ENCODE measurements at places on chromosomes 12 and 14. TPM values are rescaled to one million over a fixed set of nuclear protein-coding genes. Genes with fewer than 3 reads are reported as not detected.

DNA sequence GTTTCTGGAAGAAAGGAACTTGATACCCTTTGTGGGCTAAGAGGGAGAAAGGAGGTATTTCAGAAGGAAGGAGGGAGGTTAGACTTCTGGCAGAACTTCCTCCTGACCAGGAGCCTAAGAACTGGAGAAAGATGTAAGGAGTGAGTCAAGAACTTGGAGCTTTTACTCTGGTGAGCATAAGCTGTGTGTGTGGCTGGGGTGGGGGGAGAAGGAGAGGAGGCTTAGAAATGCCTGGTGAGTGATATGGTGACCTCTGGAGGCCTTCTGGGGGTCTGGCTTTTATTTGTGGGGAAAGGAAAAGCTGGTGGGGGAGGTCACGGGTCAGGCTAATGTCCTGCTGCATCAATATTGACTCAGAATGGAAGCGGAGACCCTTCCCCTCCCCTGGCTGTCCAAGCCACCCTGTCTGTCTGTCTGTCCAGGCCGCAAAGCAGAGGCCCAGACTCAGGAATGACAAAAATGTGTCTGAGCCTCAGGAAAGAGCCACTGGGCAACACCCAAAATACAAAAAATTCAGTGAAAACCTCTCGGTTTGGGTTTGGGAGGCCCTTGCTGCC is 4.8 kb downstream of the LRP1 start:
- peak; percentile 76 for DNase-seq

GRCh38 chr12:85820101-85820500 is 16.1 kb downstream of the RASSF9 start:
- no peak for DNase-seq

DNA sequence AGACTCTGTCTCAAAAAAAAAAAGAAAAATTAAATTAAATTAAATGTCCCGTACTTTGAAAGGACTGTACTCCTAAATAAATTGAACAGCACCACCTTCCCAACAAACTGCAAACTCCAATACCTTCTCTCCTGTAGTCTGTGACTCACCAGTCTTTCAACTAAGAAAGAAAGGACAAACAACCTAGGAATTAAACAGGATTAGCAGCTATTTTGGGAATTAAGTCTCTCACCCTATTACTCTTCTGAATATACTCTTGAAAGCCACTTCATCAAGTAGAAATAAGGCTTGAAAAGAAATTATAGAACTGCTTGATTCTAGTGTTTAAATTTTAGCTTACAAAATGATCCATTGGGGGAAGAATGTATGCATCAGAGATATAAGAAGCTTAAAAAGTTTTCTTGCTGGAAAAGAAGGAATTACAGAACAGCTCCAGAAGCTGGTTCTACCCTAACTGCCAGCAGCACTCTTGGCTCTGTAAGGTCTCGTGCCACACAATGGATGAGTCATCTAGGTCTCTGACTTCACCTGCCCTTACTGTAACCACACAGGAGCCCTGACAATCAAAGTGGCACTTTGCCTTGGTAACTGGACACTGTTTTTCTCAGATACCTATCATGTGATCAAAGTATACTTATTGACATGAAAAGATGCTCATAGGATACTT is 57.0 kb upstream of the CERS5 start:
- no peak for DNase-seq

DNA sequence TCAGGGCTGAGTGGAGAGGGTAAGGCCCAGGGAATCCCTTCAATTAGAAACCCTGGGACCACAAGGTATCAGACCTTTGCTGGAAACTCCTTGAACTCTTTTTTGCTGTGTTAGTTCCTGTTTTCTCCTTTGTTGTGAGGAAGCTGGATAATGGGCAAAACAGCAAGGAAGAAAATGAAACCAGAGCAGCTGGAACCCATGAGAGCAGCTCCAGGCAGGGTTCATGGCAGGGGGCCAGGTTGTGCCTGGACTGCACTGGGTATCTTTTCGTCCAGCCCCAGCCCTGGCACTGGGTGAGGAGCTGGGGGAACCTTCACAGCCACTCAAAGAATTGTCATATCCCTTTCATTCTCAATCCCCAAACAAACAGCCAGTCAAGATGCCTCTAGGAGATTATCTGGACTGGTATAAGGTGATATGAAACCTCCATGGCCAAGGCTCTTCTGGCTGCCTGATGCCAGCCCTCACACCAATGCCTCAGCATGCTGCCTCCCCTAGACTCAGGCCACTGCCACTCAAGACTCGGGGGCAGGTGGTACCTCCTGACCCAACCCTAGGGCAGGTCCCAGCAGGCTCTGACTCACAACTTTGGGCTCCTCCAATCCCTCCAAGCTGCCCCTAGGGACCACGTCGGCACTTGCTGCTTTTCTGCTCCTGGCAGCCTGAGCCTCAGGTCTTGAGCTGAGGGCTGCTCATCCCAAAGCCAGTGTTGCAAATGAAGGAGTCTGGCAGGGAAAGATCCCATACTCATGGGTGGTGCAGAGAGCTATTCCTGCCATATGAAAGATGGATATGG is 16.5 kb downstream of the FAM186B start:
- DNase-seq: no peak

GRCh38 chr12:92624236-92624635 is 78.6 kb upstream of the PLEKHG7 start:
- DNase-seq: no peak

DNA sequence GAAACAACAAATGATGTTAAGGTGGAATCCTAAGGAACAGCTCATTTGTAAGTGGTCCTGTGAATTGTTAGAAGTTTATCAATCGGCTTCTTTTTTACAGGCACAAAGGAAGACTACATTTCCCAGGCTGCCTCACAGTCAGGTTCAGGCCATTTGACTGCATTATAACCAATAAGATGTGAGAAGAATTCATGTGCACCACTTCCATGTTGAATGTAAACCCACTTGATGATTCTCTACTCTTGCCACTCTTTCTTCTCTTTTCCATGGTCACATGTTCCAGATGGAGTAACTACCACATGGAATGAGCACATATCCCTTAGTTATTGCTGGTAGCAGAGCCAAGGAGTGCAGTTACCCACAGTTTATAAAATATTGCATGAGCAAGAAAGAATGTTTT is 67.1 kb upstream of the GZMB start:
- no peak for DNase-seq

- no peak for DNase-seq
These were observed 556 bp downstream of the GPRC5A start for GRCh38 chr12:12891881-12892355.

GRCh38 chr12:51901881-51902280 is 5.4 kb upstream of the ACVRL1 start:
- DNase-seq: peak; percentile 40

DNA sequence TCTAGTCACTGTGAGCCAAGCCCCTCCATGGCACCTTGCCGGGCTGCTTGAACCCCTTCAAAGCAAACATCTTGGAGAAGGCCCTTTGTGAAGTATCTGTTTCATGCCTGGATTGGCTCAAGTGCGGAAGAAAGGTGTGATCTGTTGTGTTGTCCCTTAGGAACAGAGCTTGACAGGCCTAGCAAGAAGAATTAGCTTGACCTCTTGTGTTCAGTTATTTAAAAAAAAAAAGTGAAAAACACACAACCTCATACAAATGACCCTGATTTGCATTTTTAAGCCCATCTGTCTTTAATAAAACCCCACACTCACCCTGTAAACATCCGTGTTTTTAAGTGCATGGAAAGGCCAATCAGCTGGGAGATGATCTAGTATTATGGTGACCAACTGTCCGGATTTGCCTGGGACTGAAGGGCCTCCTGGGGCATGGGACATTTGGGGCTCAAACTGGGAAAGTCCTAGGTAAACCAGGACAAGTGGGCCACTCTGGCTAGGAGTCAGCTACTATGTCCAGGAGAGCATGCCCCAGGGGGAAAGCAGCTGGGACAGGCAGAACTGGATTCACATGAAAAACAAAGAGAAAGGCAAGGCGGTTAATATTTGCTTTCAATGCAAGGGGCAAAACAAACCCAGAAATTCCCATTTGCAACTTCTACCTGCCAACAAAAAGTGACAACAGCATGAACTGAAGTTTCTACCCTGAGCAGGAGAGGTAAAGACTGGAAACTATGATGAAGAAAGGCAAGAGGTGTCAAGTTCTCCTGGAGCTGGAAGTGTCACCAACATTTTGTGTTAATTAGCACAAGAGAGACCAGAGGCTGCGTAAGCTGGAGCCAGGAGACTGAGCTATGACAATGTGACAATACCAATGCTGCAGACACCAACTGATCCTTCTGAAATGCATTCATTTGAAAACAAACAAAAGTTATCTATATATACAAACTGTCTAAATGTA is 78.6 kb downstream of the CLMN start:
- peak; percentile 53 for DNase-seq

Gene KCNMB4
- total RNA-seq: 1.8 TPM

Gene SALL2
- total RNA-seq: 7.1 TPM

Gene COQ6
- 13.8 TPM for total RNA-seq

Gene NEDD8
- 121 TPM for total RNA-seq

Gene SIX1
- total RNA-seq: 4.3 TPM
